NCI-H2081 (cell line): ENCODE measurements at places on chromosomes 6 and 20.

DNA sequence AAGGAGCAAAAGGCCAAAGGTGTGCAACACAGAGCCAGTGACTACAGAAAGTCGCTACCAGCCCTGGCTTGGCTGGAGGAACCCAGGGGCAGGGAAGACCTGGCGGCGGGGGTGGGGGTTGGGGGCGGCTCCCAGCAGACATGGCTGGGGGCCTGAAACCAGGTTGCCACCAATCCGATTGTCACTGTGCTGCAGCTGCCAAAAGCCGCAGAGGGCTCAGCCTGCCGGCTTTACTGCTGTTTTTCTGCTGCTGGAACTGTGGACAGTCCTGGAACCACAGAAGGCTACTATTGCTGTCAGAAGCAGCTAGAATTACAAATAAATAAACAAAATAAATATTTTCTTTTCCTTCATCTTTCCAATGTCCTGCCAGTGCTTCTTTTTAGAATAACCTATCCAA lies 25.7 kb upstream of the OGFRL1 start:
- no peak for DNase-seq

GRCh38 chr20:52104546-52105441 lies 86.8 kb downstream of the ZFP64 start:
- DNase-seq = peak; percentile 49

- no peak for DNase-seq
These were observed 78.9 kb downstream of the ANKRD60 start for GRCh38 chr20:58149437-58150091.

DNA sequence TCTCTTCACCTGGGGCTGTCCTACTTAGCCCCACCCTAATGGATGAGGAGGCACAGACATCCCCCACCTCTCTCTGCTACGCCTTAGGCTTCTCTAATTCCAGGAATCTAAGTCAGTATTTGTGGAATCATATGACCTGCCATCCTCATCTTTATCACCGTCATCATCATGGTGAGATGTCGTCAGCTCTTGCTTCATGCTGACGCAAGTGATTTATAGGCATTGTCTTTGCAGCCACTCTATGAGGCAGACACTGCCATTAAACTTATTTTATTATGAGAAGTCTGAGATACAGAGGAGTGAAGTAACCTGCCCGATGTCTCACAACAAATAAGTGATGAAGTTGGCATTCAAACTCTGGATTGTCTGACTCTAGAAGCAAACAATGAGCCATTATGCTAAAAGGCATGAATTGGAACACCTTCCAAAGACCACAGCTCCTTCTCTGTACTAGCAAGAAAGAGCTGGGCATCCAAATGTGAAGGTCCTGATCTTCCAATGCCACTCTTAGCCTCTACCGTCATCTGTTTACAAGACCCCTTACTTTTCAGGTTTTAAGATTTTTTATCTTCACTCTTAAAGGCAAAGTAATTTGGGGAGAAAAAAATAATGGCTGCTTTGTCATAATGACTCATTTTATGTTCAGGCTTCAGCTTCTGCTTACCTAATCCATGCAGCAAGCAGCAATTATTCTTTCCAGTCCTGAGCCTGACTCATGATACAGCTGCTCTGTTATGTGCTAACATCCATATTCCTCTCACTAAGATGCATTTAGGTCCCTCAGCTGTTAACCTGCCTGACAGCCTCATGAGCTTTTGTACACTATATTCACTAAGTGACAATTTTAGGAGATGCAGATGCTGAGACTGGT lies 113.7 kb upstream of the BCLAF1 start:
- no peak for DNase-seq

DNA sequence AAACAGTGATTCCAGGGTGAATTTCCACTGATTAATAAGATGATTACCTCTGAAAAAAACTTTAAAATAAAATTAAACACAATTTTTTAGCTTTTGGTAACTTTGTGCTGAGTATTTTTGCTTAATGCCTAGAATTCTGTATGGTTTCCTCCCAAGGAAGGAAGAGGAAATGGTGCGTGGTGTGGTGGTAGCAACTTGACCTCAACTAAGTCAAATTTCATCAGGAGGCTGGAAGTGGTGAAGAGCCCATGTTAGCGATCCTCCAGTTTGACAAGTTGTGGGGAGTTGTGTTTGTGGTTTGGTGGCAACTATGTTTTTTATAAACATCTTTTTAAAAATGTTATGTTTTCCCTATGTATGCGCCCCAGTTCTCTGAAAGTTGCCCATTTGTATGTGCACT lies 5.0 kb upstream of the RTF2 start:
- DNase-seq = no peak

DNA sequence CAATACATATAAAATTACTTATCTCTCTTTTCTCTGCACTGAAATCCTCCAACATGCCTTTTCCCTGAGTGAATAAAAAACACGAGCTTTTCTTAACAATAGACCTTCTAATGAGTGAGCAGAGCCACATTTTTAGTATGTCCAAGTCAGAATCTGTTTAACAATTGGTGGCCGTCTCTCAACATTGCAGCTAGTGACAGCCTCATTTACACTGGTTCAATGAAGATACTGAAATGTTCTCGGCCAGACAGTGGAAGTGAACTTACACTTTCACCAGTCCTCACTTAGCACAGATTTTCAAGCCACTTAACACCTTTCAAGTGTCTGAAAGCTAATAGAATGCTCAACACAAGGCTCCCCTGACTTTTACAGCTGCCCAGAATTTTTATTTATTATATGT lies 767.1 kb downstream of the KIF16B start:
- no peak for DNase-seq
